ENCODE measurements at places on chromosomes 5 and 9. TPM values are rescaled to one million over a fixed set of nuclear protein-coding genes. Genes with fewer than 3 reads are reported as not detected.
A peak's percentile ranks its signal among the peaks of the same experiment; 100 is the strongest.

GRCh38 chr5:5154733-5155132 is 14.6 kb downstream of the ADAMTS16 start:
- peaks cover 5% of the 10 kb centered on the region for H3K4me1 ChIP-seq
- no peaks in the 10 kb centered on the region for H3K27me3 ChIP-seq
- no peaks in the 10 kb centered on the region for H3K36me3 ChIP-seq

GRCh38 chr9:34375901-34376595 is 650 bp downstream of the MYORG start:
- peak; percentile 81 for DNase-seq
- H3K4me1 ChIP-seq, result peaks cover 20% of the 10 kb centered on the region
- H3K27me3 ChIP-seq, result peaks cover 11% of the 10 kb centered on the region
- H3K36me3 ChIP-seq, result no peaks in the 10 kb centered on the region

ERGIC1 gene
- 186 TPM for total RNA-seq

GRCh38 chr5:95818181-95819147 is 4.1 kb downstream of the GLRX start:
- DNase-seq, result no peak
- no peaks in the 10 kb centered on the region for H3K27me3 ChIP-seq
- H3K4me1 ChIP-seq, result peaks cover 56% of the 10 kb centered on the region
- H3K27ac ChIP-seq, result peak overlapping the region; percentile 63
- H3K36me3 ChIP-seq, result peaks cover 31% of the 10 kb centered on the region

GRCh38 chr5:68344447-68345111 is 129.0 kb downstream of the PIK3R1 start:
- H3K27ac ChIP-seq, result no peak overlapping the region
- H3K4me3 ChIP-seq, result no peak overlapping the region
- no peaks in the 10 kb centered on the region for H3K36me3 ChIP-seq
- no peaks in the 10 kb centered on the region for H3K27me3 ChIP-seq

DNA sequence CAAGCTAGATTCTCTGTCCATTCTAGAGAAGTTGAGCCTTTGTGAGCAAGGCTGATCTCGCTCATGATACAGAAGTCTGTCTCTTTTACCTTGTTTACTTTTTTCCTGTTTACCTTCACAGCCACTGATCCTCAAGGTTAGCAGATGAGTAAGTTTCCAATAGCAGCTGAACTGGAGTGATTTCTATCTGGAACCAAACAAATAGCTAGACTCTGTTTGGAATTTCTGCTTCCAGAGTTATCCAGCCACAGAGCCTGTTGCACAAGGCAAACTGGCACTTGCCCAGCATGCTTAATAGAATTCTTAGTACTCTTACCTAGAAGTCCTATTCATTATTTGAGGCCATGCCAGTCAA is 12.8 kb upstream of the PANK3 start:
- H3K27ac ChIP-seq, result no peak overlapping the region
- no peaks in the 10 kb centered on the region for H3K4me1 ChIP-seq
- H3K27me3 ChIP-seq, result no peaks in the 10 kb centered on the region
- no peaks in the 10 kb centered on the region for H3K36me3 ChIP-seq

GRCh38 chr5:138138949-138139780 is at the start of gene NME5:
Gene NME5, minus strand, starts transcription at chr5:138139428. Its CDS starts 648 bp downstream, at chr5:138138780.
- H3K27ac ChIP-seq, result no peak within 1 kb of the TSS
- DNase-seq, result peak; percentile 84

GRCh38 chr5:37272511-37272910 is 23.3 kb upstream of the CPLANE1 start:
- peak overlapping the region; percentile 73 for H3K27ac ChIP-seq
- no peak overlapping the region for H3K4me3 ChIP-seq
- H3K4me1 ChIP-seq, result no peaks in the 10 kb centered on the region
- DNase-seq, result peak; percentile 79
- H3K36me3 ChIP-seq, result no peaks in the 10 kb centered on the region
- H3K27me3 ChIP-seq, result no peaks in the 10 kb centered on the region

PCDH1 gene
- total RNA-seq, result 66.6 TPM

FBXW2 gene
- total RNA-seq, result 87.1 TPM

TTC1 gene
- total RNA-seq, result 39.6 TPM

DNA sequence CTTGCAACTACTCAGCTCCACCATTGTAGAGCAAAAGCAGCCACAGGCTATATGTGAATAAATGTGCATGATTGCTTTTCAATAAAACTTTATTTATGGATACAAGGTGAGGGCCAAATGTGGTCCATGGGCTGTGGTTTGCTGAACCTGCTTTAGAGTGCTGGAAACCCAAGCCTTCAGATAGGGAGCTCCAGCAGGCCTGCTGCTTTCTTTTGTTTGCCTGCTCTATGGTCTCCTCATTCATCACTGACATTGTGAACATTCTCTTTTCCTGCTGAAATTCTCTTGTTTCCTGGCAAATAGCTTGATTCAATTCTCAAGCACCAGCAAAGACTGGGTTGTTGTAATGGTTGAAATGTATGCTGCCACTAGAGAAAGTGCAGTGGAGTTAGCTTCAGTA is 26.0 kb downstream of the EGFLAM start:
- H3K27me3 ChIP-seq, result peaks cover 9% of the 10 kb centered on the region
- H3K27ac ChIP-seq, result no peak overlapping the region
- no peaks in the 10 kb centered on the region for H3K4me1 ChIP-seq
- no peaks in the 10 kb centered on the region for H3K36me3 ChIP-seq
- DNase-seq, result no peak

DNA sequence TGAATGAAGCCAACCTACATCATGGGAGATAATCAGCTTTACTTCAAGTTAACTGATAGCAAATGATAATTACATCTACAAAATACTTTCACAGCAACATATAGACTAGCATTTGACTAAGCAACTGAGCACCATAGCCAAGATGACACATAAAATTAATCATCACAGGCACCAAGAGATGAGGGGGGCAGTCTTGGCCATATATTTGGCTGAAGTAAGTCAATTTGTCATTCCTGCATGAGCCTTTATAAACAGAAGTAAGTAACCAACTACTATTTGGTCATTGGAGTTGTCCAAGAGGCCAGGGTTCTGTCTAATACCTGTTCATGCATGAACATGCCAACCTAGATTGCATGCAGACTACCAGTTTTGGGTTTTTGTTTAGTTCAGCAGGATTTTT is 53.6 kb downstream of the PDCD1LG2 start:
- DNase-seq, result no peak
- H3K27me3 ChIP-seq, result no peaks in the 10 kb centered on the region
- no peaks in the 10 kb centered on the region for H3K4me1 ChIP-seq
- H3K36me3 ChIP-seq, result no peaks in the 10 kb centered on the region
- no peak overlapping the region for H3K27ac ChIP-seq
- H3K4me3 ChIP-seq, result no peak overlapping the region

CCNO gene
- total RNA-seq, result not detected

GRCh38 chr5:111694133-111694532 is 62.9 kb downstream of the NREP start:
- H3K27ac ChIP-seq, result no peak overlapping the region
- no peaks in the 10 kb centered on the region for H3K36me3 ChIP-seq
- peaks cover 11% of the 10 kb centered on the region for H3K4me1 ChIP-seq
- no peak for DNase-seq
- no peaks in the 10 kb centered on the region for H3K27me3 ChIP-seq

GRCh38 chr5:6637590-6637989 is 4.3 kb downstream of the SRD5A1 start:
- peaks cover 11% of the 10 kb centered on the region for H3K4me1 ChIP-seq
- no peak overlapping the region for H3K4me3 ChIP-seq
- no peak for DNase-seq
- no peak overlapping the region for H3K27ac ChIP-seq
- H3K36me3 ChIP-seq, result no peaks in the 10 kb centered on the region

PPIC gene
- 43.0 TPM for total RNA-seq

BAG1 gene
- 116 TPM for total RNA-seq

GRCh38 chr5:125421006-125421405 is 674.6 kb upstream of the ZNF608 start:
- no peak overlapping the region for H3K4me3 ChIP-seq
- no peaks in the 10 kb centered on the region for H3K4me1 ChIP-seq

GRCh38 chr9:2872931-2873323 is 29.0 kb upstream of the PUM3 start:
- H3K36me3 ChIP-seq, result no peaks in the 10 kb centered on the region
- peaks cover 4% of the 10 kb centered on the region for H3K27me3 ChIP-seq
- no peak overlapping the region for H3K4me3 ChIP-seq
- H3K4me1 ChIP-seq, result no peaks in the 10 kb centered on the region

- no peaks in the 10 kb centered on the region for H3K27me3 ChIP-seq
- DNase-seq, result peak; percentile 25
- no peak overlapping the region for H3K4me3 ChIP-seq
- H3K4me1 ChIP-seq, result peaks cover 3% of the 10 kb centered on the region
Measured at GRCh38 chr9:134191455-134192209, 27.3 kb upstream of the RNU6ATAC start.

FUT7 gene
- 0.81 TPM for total RNA-seq

PCDHGA8 gene
- 1.2 TPM for total RNA-seq

- DNase-seq, result no peak
- H3K4me1 ChIP-seq, result no peaks in the 10 kb centered on the region
- peaks cover 78% of the 10 kb centered on the region for H3K36me3 ChIP-seq
- H3K27me3 ChIP-seq, result no peaks in the 10 kb centered on the region
- H3K4me3 ChIP-seq, result no peak overlapping the region
Measured at GRCh38 chr5:14467886-14468285, 113.7 kb upstream of the OTULINL start.

DNA sequence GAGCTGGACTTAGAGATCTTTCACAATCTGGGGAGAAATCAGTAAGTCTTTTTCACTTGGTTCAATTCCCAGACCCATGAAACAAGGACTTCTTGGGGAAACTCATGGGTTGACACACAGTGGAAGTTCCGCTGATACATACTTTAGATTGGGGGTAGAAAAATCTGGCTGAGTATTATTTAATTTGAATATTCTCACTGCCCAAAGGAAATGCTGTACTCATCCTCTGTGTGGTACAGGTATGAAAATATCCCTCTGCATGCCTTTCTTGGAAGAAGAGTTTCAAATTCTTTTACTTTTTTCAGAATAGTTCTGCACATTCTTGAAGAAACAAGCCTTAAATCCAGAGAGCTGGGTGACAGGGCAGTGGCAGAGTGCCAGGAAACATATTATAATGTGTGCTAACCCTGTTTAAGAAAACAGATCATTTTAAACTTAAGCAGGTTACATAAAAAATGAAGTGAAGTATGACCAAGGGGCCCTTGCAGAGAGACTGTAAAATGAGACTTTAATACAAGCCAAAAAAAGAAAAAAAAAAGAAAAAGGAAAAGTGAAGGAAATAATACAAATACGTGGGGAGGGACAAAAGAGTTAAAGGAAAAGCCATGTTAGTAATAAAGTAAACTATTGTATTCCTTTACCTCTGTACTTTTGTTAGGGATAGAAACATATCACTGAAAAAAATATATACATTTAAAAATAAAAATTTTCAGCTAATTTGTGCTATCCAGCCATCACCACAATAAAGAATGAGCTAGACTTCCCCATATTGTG is 173.4 kb upstream of the NR3C1 start:
- no peak overlapping the region for H3K4me3 ChIP-seq
- DNase-seq, result no peak
- no peaks in the 10 kb centered on the region for H3K27me3 ChIP-seq
- H3K27ac ChIP-seq, result no peak overlapping the region

DNA sequence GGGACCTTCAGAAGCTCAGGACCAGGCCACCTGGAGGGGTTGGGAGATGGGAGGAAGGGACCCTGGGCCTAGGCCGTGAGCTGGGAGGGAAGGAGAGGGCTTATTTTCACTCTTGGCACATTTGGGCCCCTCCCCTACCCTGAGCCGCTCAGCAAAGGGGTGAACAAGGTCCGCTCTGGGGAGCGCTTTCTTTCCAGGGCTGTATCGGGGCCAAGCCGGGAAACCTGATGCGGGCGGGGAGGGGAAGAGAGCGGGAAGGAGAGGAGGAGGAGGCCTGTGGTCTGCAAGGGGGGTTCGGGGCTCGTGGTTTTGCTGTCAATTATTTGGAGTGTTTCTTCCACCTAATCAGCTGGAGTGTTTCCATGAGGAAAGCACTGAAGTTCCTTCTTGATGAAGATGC is 62.7 kb upstream of the RXRA start:
- no peak overlapping the region for H3K27ac ChIP-seq
- no peaks in the 10 kb centered on the region for H3K4me1 ChIP-seq
- no peak for DNase-seq
- H3K36me3 ChIP-seq, result no peaks in the 10 kb centered on the region

SLC6A18 gene
- total RNA-seq, result not detected

All from upper lobe of right lung (tissue), 1 donor.